Activated CD4-positive, alpha-beta T cell treated with anti-CD3 and anti-CD28 coated beads, Interleukin-10, Interleukin-2, amounts not matched to agents 100 ng/mL and 50 ng/mL, durations not matched to agents 16 hours and 8 hours (primary cell): ENCODE measurements at places on chromosomes 2 and 18.

- DNase-seq, result peak; percentile 10
Measured at GRCh38 chr2:159157361-159158209, 128.9 kb downstream of the WDSUB1 start.

- no peak for DNase-seq
Measured at GRCh38 chr2:15009681-15010080, 377.2 kb downstream of the LRATD1 start.

DNA sequence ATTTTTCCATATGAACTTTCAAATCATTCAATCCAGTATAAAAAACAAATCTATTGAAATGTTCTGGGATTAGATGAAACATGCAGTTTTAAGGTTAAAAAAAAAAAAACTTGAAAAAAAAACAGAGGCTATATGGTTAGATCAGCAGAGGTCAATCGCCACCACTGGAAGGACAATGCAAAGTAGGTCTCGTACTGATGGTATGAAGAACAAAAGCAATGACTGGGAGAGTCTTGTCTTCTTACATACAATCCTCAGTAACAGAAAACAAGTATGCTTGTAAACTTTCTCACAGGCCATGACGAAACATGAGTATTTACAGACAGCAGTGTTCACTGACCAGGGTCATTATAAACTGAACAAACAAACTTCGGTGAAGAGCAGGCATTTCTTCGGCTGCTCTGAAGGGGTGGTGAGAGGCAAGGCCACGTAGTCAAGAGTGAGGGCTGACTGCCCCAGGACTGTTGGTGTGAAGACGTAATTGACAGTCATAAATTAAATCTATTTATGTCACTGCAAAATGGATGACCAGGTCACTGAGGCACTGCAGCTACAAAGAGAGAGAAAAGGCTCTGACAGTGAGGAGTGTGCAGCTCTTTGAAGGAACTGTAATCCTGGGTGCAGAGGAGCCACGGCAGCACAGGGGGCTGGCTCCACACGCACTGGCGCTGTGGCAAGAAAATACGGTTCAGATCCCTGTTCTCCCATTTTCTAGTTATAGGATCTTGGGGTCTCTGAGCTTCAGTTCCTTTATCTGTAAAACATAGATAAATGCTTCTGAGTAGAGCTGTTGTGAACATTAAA is 60.0 kb downstream of the NXPH2 start:
- DNase-seq, result no peak

DNA sequence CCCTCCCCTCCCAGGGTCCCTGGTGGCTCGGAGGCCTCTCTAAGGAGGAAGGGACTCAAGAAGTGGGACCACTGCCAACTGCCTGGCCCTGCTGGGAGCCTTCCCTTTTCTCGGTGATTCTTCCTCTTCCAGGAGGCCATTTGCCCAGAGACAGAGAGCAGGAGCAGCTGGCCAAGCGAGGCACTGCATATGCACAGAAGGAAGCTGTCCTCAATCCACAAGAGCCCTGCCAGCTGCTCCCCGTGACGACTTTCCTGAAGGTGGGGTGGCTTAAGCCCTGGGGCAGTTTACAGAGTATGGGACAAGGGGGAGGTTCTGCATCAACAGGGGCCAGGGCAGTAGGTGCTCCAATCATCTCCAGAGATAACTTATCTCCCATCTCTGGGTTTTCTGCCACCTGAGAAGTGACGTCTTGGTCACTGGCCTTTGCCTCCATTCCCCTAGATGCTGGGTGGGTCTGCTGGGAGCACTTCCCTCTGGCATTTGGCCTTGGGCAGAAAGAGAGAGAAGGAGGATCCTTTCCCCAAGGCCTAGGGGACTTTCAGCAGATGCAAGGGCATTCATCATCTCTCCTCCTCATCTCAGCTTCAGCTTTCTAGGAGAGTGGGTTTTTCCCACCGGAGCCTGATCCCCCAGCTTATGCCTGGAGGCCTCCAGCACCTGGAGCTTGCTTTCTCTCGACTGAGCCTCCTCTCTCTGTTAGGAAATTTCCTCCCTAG is 28.5 kb downstream of the CIB4 start:
- DNase-seq, result no peak

GRCh38 chr2:19890104-19890503 is 11.7 kb downstream of the TTC32 start:
- no peak for DNase-seq

GRCh38 chr2:191954451-191954850 is 107.6 kb upstream of the CAVIN2 start:
- DNase-seq, result no peak

- DNase-seq, result no peak
Measured at GRCh38 chr2:138433995-138434951, 67.3 kb upstream of the SPOPL start.

GRCh38 chr18:907115-907884 is 2.6 kb downstream of the ADCYAP1 start:
- DNase-seq, result peak; percentile 14

DNA sequence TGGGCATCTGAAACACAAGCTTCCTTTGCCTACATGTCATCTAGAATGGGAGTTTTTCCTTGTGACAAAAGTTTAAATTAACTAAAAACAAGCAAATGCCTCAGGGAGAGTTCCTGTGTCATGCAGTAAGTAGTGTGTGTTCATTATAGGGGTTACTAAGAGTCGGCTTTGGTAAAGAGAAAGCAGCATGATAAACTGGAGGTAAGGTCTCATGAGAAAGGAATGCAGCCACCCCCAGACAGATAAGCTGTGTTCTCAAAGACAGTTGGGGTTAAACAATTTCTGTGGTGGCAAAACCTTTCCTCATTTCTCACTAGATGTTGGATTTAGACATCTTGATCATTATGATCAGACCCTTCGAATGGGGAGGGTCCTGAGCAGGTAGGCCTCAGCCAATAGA is 129.7 kb downstream of the MAP4K4 start:
- no peak for DNase-seq

DNA sequence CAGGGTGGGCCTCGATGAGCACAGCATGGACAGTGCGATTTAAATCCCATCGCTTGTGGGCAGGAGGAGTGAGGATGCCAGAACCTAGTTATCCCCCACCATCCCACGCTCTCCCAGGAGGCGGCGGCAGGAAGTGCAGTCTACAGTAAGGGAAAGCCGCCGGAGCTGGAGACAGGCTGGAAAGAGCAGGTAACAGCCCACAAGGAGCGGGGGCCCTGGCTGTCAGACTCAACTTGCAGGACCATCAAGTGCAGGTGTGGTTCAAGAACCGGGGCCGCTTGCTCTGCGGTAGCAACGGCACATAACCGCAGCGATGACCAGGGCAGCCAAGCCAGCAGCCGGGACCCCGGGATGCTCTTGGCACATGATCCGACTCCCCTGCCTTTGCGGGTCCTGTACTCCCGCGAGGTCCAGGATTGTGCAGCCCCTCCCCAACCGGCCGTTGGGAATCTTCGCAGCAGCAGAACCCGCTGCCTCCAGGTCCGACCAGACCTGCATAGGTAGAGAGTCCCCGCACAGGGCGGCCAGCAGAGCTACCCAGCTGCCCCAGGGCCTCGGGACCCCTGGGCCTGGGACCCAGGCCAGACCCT is 82.1 kb downstream of the BIN1 start:
- no peak for DNase-seq

DNA sequence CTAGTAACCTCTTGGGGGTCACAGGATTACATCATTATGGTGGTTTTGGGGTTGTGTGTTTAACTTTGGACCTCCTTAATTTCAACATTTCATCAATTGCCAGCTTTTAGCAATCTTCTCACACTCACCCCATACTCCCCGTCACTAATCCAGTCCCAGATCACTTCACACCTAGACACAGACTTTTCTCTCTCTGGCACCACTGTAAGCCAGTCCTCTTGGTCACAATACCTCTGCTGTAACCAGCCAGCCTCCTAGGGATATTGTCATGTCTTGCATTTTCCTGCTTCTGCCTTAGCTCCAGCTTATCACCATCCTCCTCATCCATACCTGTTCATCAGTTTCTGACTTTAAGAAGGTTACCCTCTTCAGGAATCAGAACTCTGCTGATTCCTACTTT is 1.6 kb upstream of the STK17B start:
- no peak for DNase-seq

DNA sequence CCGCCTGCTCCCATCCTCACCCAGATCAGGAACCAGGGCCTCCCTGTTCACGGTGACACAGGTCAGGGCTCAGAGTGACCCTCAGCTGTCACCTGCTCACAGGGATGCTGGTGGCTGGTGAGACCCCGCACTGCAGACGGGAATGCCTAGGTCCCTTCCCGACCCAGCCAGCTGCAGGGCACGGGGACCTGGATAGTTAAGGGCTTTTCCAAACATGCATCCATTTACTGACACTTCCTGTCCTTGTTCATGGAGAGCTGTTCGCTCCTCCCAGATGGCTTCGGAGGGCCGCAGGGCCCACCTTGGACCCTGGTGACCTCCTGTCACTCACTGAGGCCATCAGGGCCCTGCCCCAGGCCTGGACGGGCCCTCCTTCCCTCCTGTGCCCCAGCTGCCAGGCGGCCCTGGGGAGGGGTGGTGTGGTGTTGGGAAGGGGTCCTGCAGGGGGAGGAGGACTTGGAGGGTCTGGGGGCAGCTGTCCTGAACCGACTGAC is 31.7 kb downstream of the GPC1 start:
- no peak for DNase-seq

DNA sequence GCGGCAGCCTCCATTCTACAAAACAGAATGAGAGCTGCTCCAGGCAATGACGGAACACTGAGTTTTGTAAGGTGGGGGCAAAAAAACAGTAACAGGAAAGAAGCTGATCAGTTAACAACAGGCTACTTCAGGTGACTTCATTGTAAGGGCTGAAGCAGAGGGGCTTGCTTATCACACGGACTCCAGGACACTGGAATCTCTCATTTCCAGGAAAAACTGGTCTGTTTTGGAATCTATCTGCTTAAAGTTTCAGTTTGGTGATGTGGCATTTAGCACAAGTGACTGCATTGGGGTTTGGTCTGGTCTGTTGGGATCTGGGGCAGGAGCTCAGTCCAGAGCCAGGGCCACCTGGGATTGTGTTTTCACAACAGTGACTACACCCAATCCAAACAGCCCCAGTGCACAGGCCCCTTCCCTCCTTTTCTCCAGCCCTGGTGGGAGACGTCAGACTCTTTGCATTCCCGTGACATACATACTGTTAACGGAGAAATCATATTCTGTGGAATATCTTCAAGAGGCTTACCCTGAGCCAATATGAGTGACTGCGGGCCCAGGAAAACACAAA is 14.1 kb downstream of the AMER3 start:
- DNase-seq, result no peak

GRCh38 chr2:69132960-69133590 is 120.1 kb downstream of the ANTXR1 start:
- DNase-seq, result no peak

GRCh38 chr2:10654069-10654468 is 35.7 kb downstream of the NOL10 start:
- peak; percentile 87 for DNase-seq

DNA sequence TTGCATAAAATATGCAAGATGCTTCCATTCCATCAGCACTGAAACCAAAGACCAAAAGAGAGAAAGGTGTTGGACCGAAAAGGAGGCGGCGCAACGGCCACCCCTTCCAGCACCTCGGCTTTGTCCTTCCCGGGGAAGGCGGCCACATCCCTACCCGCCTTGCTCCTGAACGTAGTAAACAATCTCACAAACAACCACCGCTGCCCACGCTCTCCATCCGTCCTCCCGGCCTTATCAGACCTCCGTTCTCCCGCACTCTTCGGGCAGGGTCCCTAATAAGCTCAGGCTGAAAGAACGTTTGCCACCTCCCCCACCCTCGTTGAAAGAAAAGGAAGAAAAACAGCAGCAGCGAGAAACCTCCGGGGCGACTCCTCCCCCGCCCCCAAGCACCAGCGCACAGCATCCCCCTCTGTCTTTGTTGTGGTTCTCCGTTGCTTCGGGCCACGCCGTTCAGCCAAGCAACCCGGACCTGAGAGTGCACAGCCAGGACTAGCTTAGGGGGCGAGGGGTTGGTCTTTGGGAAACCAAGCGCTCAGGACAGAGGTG is 4.4 kb downstream of the EVX2 start:
- DNase-seq, result no peak

DNA sequence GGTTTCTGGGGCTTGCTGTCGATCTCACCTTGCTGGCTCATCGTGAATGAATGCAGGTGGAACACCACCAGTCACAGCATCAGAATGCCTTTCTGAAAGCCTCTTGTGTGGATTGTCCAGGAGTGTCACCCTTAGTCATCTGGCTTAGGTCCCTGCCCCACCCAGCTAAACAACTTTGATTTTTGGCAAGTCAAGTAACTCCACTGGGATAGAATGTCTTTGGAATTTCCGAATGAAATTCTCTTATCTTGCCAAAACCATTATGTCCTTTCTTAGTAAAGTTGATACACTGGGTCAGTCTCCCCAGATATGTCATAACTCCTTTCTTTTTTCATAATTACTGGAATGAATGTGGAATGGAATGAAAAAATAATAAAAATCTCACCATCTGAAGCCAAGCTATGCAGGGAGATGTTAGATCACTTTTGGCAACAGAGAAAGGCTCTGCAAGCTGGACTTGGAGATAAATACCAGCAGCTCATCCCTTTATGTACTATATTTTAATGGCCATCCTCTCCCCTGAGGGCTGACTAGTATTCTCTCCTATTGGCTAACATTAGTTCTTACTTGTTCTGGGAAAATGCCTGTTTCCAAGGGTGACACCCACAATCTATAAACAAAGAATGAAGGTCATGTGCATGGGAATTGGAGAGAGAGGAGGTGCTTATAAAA is 35.4 kb downstream of the INSIG2 start:
- DNase-seq, result no peak

DNA sequence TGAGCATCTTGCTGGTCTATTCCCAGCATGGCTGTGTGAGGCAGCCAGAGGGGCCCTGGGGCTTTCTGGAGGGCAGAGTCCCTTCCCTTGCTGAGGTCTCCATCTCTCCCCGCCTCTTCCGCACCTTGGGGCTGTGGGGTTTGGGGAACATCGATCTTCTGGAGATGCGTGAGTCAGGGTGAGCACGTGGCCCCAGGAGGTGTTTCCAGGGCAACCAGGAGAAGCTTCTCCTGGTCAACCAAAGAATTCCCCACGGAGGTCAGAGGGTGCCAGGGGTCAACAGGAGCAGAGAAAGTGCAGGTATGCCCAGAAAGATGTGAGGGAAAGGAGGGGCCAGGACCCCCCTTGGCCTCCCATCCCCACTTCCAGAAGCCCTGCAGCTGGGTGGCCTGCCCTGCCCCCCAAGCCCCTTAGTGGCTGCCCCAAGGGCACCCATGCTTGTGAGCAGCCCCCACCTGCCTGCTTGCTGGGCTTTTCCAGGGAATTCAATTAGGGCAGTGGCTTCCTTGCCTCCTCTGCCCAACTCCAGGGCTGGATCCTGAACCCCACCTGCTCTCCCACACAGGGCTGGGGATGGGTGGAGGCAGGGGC is 2.8 kb upstream of the PROM2 start:
- no peak for DNase-seq

GRCh38 chr2:206805887-206806607 is 40.6 kb downstream of the FASTKD2 start:
- no peak for DNase-seq
